ENCODE measurements at places on chromosomes 4 and X. TPM values are rescaled to one million over a fixed set of nuclear protein-coding genes. Genes with fewer than 3 reads are reported as not detected.

The DHX15 gene
- total RNA-seq = 226 TPM

The ODAPH gene
- not detected for total RNA-seq

The CD38 gene
- not detected for total RNA-seq

The HELT gene
- not detected for total RNA-seq

The TRIM75 gene
- not detected for total RNA-seq

The SPOCK3 gene
- 1.7 TPM for total RNA-seq

The NMU gene
- 1.3 TPM for total RNA-seq

The JAKMIP1 gene
- not detected for total RNA-seq

The NOA1 gene
- 19.7 TPM for total RNA-seq

The TRPC5OS gene
- not detected for total RNA-seq

The PAGE5 gene
- total RNA-seq = not detected

The IQSEC2 gene
- total RNA-seq = 5.1 TPM
